WTC11 (cell line): ENCODE measurements at places on chromosomes 2 and 18.
A peak's percentile ranks its signal among the peaks of the same experiment; 100 is the strongest.

DNA sequence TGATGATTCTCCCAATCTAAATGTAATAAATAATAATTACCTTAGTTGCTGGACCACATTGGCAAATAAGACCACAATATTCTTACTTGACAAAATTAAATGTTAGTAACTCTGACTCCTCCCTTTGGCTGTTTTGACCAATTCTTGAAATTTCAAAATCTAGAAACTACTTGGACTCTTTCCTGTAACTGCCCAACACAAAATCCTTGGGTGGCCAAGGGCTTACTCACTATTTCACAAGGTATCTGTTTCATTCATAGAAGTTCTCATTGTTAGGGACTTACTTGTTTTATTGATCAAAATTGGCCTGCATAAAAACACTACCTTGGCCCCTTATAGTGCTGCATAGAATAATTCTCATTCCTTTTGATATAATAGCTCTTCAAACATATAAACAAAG is 19.4 kb downstream of the CDH20 start:
- DNase-seq, result no peak

GRCh38 chr2:62313449-62314227 is 117.7 kb downstream of the B3GNT2 start:
- no peak for DNase-seq

- DNase-seq, result no peak
Observed at GRCh38 chr18:51164761-51165281, 32.7 kb downstream of the MEX3C start.

DNA sequence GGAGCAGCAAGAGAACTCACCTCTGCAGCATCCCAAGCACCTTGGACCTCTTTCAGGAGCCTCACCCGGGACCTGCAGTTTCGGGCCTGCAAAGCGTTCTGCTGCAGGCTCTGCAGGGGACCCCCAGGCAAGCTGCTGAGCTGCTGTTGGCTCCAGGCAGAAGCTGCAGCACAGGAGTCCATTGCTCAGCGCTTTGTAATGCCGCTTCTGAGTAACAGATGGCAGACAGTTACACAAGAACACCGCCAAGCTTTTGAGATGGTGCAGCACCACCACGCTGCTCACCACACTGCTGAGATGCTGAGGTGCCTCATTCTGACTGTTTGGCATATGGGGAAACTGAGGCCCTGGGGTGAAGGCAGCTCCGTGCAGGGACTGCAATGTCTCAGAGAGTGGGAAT is 1.9 kb upstream of the GALNT14 start:
- no peak for DNase-seq

DNA sequence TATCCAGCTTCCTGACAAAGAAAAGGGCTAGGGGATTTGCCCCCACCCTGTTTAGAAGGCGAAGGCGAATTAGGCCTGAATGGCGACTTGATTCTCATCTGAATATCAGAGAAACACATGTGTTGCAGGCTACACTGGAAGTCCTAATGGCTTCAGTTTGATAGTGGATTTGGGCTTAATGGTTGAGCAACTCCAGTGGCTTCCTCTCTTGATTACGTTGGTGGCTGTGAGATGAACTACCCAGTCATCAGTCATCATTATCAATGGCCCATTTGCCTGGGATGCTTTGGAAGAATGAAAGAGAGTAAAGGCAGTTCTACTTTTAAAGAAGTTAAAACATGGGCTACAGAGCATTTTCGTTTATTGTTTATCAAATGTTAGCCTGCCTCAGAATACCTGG is 60.9 kb upstream of the IL1R1 start:
- DNase-seq, result no peak

DNA sequence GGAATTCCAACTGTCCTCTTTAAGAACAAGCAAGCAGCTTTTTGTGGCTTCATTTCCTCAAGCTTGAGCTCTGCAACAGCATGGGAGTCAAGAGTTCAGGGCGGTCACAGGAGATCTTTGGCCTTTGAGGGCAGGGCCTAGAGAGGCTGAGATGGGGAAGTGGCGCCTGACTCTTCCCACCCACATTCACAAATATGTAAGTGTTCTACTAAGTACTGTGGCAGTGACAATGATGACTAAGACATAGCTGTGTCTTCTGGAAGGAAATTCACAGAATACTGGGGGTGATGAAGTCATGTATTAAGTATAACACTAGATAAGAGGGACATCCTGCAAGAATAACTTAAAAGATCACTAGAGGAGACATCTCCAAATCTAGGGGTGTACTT is 15.0 kb downstream of the RND3 start:
- DNase-seq, result no peak

GRCh38 chr2:31940920-31941319 is 69.9 kb downstream of the MEMO1 start:
- no peak for DNase-seq

DNA sequence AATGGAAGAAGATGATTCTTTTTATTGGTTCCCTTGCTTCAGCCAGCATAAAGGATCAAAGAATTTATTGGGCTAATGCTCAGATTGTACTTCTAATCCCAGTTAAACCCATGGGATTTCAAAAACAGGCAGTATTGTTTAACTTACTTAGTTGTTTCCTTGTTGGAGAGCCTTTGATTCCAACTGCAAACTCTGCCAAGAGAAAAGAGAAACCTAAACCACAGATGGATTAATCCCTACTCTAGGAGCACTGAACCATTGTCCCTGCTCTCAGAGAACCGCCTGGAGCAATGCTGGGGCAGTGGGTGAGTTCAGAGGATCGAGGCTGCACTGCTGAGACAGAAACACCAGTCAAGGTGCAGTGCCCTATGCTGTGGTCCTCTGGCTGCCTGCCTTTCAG is 44.9 kb upstream of the SIGLEC15 start:
- no peak for DNase-seq

GRCh38 chr2:204686406-204686805 is 141.1 kb downstream of the PARD3B start:
- DNase-seq, result no peak

DNA sequence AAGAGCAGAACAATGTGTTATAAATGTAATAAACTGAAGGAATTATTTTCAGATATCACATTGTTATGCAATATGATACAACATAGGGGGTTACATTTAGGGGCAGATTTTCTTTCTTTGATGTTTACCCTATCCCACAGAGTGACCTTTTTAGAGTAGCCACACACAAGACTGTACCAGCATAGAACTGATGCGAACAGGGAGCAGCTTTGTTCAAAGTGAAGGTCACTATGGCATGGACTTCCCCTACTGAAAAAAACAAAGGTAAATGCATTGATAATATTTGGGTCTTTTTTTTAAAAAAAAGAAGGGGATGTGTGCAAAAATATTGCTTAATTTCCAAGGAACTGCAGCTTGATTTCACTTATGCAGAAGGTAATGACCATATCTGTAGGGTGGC is 1354.9 kb downstream of the SUCLG1 start:
- DNase-seq, result no peak

DNA sequence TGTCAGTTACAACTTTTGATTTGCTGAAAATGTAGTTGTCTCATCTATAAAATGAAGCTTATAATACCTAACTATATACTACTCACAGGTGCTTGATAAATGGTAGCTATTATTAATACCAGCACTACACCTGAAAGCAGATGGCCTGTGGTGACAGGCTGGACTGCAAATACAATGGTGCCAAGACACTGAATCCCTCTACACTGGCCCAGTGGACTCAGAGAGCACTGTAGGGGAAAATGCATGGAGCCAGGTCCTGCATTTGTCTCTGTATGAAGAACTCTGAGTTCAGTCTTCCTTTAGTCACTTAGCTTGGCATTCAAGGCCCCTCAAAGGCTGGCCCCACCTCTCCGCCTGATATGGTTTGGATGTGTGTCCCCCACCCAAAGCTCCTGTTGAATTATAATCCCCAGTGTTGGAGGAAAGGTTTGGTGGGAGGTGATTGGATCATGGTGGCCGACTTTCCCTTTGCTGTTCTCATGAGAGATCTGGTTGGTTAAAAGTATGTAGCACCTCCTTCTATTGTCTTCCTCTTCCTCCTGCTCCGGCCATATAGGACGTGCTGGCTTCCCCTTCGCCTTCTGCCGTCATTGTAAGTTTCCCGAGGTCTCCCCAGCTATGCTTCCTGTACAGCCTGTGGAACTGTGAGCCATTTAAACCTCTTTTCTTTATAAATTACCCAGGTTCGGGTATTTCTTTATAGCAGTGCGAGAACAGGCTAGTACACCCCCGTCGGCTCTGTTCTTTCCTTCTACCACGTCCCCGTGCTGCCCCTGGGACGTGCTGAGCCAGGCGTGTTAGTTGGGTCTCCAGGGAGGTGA is 11.1 kb upstream of the NTSR2 start:
- no peak for DNase-seq

DNA sequence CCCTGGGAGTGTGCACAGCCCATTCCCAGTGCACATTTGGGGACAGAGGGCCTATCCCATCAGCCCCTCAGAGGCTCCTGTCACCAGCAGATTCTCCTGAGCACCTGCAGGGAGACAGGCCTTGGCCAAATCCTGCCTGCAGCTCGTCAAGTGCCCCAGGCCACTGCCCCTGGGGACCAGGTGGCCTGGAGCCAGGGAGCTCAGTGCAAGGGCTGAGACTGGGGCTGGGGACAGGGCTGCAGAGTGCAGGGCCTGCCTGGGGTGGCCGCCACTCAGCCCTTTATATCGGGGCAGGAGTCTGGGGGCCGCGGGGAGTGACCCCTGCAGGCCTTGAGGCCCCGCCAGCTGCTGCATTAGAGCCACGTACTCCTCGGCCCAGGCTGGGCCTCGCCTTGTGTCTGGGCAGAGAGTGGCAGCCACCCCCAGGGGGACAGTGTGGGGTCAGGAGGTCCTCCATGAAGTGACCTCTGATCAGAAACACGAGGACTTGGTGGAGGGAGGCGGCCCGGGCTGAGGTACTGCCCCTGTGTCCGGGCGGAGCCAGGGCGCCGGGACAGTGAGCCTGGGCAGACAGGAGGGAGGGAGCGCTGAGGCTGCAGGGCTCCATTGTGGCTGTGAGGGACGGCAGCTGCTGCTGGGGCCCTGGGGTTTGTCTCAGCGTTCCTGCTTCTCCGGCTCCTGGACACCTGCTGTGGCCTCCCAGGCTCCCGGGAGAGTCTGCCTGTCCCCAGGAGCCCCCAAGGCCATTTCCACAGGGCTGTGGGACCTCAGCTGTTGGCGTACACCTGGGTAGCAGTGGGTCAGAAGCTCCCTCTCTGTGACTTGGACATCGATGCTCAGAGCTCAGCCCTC is 24.2 kb downstream of the GPC1 start:
- peak; percentile 16 for DNase-seq

- DNase-seq, result no peak
Observed at GRCh38 chr2:2640371-2640770, 309.3 kb upstream of the MYT1L start.

DNA sequence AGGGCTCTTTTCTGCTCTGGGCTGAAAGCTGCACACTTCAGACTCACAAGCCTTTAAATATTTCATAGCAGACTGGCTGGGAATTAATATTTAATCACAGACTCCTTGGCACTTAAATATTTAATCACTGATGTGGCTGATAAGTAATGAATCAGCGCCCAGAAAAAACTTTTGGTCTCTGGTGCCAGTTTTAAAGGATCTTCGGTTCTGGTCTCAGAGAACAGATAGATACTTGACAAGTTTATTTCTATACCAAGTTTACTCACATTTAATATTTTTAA is 201.2 kb downstream of the MYCN start:
- no peak for DNase-seq

DNA sequence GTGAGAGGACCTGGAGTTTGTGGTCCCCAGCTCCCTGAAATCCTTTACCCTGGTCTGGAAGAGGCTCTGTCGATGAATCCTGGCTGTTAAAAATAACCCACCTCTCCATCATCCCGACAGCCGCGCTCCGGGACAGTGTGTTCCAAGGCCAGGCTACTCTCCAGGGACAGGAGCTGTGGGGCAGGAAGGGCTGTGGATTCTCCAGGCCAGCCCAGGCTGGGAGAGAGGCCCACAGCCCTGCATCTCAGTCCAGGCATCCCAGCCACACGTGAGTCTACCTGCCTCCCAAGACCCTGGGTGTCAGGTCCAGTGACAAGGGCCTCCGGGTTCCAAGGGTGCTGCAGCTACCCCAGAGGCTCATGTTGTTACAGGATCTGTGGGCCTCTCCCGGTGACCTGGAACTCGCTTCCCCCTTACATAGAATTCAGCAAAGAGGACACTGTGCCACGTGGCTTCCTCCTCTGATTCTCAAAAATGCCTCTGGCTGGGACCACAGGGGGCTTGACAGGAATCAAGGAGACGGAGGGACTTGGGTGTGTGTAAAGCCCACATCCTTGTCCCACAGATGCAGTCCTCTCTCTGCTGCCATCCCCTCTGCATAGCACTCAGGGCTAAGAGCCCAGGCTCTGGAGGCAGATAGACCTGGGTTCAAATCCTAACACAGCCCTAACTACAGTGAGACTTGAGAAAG is 17.3 kb downstream of the ADRA2B start:
- DNase-seq, result peak; percentile 9

GRCh38 chr2:112629224-112629623 is 16.5 kb upstream of the SLC20A1 start:
- no peak for DNase-seq

GRCh38 chr2:237638176-237638575 is 10.8 kb downstream of the LRRFIP1 start:
- DNase-seq, result no peak

DNA sequence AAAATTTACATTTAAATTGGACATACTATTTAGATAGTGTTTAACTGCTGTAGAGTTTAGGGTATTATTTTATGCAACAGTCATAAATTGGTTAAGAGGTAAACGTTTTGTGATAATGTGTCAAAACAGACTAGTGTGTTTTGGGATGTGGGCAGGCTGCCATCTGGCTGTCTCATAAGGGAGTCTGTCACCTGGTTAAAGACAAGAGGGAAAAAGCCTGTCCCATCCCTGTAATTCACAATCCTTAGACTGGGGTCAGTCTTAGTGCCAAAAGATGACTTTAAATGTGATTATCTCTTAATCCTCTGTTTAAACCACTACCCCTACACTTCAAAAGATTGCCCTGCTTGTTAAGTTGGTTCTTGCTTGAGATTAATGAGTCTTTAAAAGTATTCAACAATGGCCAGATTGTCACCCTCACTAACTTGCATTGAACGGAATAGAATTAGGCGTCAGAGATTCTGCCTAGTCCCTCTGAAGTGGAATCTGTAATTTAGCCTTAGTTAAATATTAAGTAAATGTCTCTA is 59.2 kb downstream of the SGPP2 start:
- DNase-seq, result no peak

DNA sequence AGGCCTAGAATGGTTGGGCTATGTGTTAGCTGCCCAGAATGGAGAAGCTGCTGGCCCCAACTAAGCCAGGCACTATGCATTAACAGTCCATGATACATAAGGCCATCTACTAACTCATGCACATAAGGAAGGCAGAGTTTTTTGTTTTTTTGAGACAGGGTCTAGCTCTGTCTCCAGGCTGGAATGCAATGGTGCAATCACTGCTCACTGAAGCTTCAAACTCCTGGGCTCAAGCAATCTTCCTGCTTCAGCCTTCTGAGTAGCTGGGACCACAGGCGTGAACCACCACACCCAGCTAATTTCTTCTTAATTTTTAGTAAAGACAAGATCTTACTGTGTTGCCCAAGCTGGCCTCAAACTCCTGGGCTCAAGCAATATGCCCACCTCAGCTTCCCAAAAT is 37.6 kb downstream of the GPR45 start:
- no peak for DNase-seq
